ENCODE measurements at places on chromosomes 6 and 20.

DNA sequence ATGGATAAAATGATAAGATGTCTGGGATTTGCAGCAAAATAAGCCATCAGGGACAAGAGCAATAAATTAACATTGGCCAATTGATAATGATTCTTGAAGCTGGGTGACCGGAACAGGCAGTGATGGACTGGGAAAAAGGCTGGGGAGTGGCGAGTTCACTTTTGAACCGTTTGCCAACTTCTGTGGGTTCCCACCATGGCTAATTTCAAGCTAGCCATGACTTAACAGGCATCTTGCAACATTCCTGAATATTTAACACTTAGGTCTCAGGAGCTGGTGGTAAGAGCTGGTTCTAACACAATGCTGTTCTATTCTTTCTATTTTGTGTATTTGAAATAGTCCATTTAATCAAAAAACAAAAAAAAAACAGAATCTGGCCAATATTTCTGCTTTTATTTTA lies 37.6 kb upstream of the CD83 start:
- DNase-seq, result no peak

DNA sequence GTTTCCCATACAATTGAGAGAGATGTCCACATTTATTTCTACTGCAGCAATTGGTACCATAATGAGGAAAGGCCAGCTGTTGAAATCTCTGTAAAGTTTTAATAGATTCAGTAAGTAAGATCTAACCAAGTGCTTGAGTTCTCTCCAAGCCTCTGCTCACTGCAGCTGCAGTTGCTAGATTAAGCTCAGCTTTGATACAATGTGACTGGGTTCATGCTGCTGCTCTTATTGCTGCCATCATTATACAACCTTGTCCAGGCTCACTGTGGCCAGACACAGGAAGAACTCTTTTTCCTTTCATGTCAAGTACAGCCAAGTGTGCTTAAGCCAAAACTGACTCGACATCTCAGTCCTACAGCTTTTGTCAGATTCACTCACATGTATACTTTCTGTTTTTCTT lies 423.5 kb downstream of the GJA1 start:
- DNase-seq, result no peak

GRCh38 chr6:47134476-47135189 lies 92.5 kb upstream of the ADGRF1 start:
- DNase-seq, result no peak

DNA sequence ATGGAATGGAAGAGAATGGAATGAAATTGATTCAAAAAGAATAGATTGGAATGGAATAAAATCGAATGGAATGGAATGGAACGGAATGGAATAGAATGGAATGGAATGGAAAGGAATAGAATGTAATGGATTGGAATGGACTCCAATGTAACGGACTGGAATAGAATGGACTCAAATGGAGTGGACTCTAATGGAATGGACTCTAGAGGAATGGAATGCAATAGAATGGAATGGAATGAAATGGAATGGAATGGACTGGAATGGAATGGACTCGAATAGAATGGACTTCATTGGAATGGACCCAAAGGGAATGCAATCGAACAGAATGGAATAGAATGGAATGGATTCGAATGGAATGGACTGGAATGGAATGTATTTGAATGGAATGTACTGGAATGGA lies 19.7 kb upstream of the DEFB115 start:
- no peak for DNase-seq

- DNase-seq, result no peak
Measured at GRCh38 chr6:1625794-1626435, 16.2 kb downstream of the FOXC1 start.

GRCh38 chr6:50873167-50873566 lies 54.5 kb downstream of the TFAP2B start:
- DNase-seq, result no peak

DNA sequence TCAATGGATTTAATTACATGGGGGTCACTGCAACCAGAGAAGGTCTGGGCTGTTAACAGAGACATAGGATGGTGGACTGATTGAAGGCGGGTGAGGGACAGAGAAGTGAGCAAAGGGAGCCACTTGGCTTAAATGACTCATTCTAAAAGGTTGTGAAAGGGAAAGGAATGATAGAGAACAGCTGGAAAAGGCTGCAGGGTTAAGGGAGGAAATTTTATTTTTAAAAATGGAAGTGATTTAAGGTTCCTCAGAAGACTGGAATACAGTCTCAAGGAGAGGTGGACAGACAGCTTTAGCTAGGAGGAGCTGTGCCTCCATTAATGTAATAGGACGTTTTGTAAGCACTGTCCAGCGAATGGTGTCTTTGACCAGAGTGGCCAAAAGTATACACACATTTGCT lies 46.7 kb downstream of the RGS17 start:
- no peak for DNase-seq

DNA sequence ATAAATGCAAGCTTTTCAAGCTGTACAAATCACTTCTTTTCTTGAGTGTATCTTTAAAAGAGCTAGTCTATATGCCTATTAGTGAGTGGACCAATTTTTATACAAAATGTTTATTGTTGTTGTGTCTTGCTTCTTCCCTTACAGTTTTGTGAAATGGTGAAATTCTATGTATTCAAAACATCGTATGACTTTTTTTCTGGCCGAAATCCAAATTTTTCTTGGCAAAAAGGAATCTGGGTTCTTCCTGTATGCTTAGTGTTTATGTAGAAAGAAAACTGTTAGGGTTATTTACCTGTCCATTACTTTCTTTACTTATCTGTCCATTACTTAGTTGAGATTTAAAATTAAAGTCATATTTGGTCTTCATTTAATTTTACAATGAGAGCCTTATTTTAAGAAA lies 153.9 kb downstream of the MMS22L start:
- no peak for DNase-seq

GRCh38 chr20:37350649-37351574 lies 5.0 kb downstream of the SRC start:
- no peak for DNase-seq

- DNase-seq, result no peak
Measured at GRCh38 chr6:117237561-117237960, 27.8 kb upstream of the VGLL2 start.

GRCh38 chr6:87791982-87792381 lies 89.9 kb upstream of the AKIRIN2 start:
- no peak for DNase-seq

DNA sequence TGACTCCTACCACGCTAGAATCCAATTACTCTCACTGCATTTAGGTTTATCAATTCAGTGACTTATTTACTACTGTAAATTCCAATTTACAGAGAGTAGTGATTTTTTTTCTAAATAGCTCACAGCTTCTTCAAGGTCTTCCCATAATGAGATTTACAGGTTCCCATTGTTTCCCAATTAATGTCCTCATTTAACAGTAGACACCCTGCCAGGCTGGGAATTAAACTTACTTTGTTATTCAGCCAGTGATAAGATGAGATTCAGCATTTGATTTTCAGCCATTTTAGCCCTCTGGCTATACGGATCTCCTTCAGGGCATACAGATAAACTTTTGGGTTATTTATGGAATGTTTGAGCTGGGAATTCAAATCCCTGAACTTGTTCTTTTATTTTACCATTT lies 582.9 kb upstream of the EYS start:
- DNase-seq, result no peak

DNA sequence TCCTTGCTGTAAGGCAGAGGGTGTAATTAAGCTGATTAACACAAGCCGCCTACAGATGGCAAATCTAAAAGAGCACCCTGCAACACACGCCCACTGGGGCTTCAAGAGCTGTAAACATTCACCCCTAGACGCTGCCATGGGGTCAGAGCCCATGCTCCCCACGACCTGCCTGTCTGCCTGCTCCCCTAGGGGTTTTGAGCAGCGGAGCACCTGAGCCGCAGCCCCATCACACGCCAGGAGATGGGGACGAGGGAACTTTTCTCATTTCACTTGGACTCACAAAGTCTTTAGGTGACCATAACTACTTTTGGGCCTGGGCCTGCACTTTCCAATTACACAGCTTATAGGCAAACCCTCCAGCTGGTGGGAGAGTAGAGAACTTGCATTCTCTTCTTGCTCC lies 99.0 kb upstream of the SOX4 start:
- DNase-seq, result no peak

- no peak for DNase-seq
Measured at GRCh38 chr6:3296537-3296936, 37.8 kb downstream of the PSMG4 start.

GRCh38 chr20:54112221-54112884 lies 42.0 kb upstream of the BCAS1 start:
- DNase-seq, result no peak

GRCh38 chr20:50589548-50590347 lies 79.6 kb downstream of the PTPN1 start:
- DNase-seq, result no peak

DNA sequence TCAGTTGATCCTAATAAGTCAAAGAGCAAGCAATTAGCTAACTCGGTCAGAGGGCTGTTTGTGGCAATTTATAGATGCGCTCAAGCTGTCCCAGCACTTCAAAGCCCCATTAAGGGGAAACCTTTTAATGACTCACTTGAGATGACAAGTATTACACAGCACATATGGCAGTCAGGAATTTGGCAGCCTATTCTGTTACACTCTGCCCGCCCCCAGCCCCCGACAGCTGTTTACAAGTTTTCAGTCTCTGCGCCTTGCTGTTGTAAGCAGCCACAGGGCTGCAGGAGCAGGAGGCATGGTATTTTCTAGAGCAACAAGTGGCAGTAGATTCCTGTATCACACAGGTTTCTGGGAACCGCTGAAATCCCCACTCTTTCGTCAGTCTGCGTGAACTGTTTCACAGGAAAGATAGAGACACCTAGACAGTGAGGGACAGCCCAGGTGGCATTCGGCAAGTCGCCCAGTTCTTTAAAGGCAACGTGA lies 263.0 kb downstream of the FOXC1 start:
- DNase-seq, result no peak

DNA sequence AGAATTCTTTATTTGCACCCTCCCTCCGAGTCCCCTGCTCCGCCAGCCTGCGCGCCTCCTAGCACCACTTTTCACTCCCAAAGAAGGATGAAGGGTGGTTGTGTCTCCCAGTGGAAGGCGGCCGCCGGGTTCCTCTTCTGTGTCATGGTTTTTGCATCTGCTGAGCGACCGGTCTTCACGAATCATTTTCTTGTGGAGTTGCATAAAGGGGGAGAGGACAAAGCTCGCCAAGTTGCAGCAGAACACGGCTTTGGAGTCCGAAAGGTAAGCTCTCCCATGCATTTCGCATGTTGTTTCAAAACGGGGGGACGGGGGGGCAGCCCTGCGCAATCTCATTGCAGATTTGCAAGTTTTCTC lies 357 bp downstream of the PCSK2 start:
- no peak for DNase-seq

GRCh38 chr6:92977018-92977417 lies 442.3 kb downstream of the EPHA7 start:
- DNase-seq, result no peak

- DNase-seq, result no peak
Measured at GRCh38 chr20:36497856-36498255, 43.5 kb upstream of the MYL9 start.

DNA sequence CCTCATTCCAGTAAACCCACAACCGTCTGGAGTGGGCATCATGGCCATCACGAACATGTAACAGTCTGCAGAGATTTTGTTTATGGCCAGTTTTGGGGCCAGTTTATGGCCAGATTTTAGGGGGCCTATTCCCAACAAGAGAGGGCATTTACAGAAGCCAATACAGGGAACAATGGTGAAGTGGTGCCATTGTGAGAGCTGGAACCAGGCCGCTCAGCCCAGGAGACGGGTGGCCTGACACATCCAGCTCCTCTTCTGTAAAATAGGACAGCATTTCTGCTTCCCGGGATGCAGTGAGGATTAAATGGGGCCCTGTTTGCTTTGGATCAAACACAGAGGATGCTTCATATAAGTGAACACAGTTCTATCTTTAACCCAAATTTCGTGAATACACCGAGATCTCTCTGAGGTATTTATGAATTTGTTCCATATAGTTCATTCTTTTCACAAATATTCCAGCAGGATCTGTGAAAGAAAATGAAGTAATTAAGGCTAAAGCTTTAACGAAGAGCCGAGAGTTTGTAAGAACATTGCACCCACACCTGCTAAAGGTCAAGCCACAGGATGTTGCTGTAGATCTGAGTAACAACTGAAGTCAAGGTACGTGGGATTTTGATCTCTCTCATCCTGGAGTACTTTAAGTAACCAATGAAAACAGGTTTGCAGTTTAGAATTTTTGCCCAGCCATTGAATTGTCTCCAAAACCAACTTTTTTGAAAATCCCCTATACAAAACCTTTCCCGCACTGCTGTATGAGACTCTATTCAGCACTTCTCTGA lies 14.5 kb upstream of the SIRPG start:
- DNase-seq, result no peak

GRCh38 chr6:95423331-95423730 lies 154.0 kb upstream of the MANEA start:
- DNase-seq, result no peak

- DNase-seq, result no peak
Measured at GRCh38 chr6:845566-845965, 152.6 kb upstream of the EXOC2 start.

DNA sequence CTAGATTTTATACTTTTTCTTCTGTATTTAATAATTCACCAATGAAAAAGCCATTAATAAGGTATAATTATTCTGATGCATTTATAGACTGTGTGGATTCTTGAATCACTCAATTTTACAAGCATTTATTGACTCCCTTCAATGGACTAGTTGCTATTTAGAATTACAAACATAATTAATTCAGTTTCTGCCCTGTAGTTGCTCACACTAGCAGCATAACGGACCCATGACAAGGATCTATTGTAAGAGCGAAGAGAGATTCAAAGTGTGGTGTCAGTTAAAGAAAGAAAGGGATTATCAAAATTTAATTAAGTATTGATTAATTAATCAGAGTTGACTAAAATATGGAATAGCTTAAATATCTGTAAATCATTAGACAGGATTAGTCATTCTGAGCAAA lies 602.6 kb upstream of the PTCHD4 start:
- DNase-seq, result no peak

DNA sequence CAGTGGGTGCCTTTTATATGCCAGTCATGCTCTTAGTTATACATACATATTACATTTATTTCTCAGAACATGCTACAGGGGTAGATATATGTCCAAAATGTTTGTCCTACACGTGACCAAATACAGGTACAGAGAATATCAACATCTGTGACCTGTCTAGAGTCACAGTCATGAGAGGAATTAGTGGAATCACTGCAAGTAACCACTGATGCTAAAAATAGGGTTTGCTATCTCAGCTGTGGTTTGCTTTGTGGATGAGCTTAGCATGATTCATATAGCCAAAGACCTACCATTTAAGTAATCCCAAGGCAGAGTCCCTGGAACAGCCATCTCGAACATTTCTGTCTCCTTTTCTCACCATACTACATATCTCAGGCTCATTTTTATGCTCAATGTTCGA lies 32.3 kb downstream of the GSTA3 start:
- no peak for DNase-seq

- no peak for DNase-seq
Measured at GRCh38 chr20:51547951-51548350, 5.4 kb upstream of the NFATC2 start.

- peak; percentile 16 for DNase-seq
Measured at GRCh38 chr6:107116328-107116892, 1.1 kb upstream of the BEND3 start.

GRCh38 chr20:17803765-17804164 lies 104.0 kb downstream of the BANF2 start:
- DNase-seq, result no peak

GRCh38 chr6:152110886-152111820 lies 303.7 kb downstream of the ESR1 start:
- no peak for DNase-seq

- DNase-seq, result peak; percentile 85
Measured at GRCh38 chr6:158649289-158650143, at the start of gene SYTL3. SYTL3 (plus strand) TSS chr6:158650054; CDS start chr6:158663269, 13,215 bp downstream.

- no peak for DNase-seq
Measured at GRCh38 chr20:46056970-46057855, 28.2 kb downstream of the SLC12A5 start.

GRCh38 chr6:170393807-170394399 lies 87.3 kb downstream of the FAM120B start:
- DNase-seq, result no peak
